ENCODE measurements at places on chromosomes 1 and 21.
A peak's percentile ranks its signal among the peaks of the same experiment; 100 is the strongest.

- DNase-seq = no peak
These were observed 16.7 kb upstream of the ZYG11A start for GRCh38 chr1:52825868-52826267.

GRCh38 chr1:30888391-30888790, 20.2 kb downstream of the SDC3 start:
- no peak for DNase-seq

- no peak for DNase-seq
These were observed 15.3 kb downstream of the VAV3 start for GRCh38 chr1:107949467-107950253.

DNA sequence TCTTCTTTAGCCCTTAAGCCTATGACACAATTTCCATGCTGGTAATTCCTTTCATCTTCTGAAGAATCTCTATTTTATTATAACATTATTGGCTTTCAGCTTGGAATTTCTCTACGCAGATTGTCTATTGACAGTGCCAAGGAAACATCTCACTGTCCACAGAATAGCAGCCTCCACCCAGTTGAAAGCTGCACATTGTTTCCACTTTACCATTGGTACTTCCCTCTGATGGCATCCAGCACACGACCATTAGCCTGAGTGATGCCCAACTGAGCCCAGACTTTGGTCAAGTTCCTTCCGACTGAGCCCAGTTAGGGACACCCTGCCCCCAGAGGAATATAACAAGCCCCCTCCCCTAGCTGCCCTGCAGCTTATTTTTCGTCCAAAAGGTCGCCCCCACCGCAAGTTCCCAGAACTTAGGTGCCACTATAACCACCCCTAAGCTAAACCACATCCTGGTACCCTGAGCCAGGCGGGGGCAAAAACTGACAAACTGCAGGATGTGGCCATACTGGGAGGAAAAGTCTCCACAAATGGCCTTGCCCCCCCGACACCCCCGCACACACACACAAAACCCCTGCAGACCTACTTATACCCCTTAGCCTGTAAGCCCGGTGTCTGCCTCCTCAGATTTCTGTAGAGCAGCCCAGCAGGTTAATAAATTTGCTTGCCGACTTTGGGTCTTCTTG, 13.2 kb downstream of the GBP5 start:
- DNase-seq = peak; percentile 43

DNA sequence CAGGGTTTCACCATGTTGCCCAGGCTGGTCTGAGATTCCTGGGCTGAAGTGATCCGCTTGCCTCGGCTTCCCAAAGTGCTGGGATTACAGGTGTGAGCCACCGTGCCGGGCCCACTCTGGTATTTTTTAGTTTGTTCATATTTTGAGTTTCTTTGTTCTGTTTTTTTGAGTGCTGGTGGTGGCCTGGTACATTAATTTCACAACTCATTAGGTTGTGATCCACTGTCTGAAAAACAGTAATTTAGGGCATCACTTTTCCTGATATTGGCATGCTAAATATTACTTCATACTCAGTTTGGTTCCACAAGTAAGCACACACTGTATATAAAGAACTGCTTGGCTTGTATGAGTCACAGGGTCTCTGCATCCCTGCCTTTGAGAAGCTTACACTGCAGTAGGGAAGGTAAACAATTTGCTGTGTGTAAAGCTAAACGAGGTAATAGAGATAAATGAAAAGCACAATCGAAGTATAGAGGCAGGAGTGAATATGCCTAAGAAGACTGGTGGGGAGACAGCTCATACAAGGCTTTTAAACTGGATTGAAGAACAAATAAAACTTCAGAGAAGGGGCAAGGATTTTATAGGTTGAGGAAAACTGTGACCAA, 7.7 kb downstream of the SNX27 start:
- DNase-seq = no peak

- DNase-seq = no peak
These were observed 52.3 kb downstream of the UBE4B start for GRCh38 chr1:10085076-10085475.

DNA sequence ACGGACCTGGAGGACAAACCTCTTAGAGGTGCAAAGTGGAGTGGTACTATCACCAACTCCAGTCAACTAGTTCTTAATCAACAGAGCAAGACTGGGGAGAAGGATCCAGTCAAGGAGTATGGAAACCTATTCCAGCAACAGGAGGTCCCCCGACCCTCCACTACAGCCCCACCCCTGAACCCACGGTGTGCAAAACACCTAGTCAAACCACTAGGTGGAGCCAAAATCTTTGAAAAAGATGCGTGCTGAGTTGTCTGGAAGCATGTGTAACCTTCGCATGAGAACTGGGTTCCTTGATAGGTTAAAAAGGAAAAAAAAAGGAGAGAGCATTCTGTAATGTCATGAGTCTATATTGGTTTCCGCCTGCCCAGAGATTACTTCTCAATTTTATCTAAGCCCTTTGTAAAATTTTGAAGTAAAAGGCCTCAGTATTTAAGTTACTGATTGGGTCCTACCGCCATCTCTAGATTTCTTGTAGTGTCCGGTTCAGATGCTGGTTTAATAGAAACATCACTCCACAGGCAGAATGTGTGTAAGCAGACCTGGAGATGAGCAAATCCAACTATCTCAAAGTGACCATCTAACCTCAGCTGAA, 81.9 kb upstream of the HAO2 start:
- DNase-seq = peak; percentile 5

DNA sequence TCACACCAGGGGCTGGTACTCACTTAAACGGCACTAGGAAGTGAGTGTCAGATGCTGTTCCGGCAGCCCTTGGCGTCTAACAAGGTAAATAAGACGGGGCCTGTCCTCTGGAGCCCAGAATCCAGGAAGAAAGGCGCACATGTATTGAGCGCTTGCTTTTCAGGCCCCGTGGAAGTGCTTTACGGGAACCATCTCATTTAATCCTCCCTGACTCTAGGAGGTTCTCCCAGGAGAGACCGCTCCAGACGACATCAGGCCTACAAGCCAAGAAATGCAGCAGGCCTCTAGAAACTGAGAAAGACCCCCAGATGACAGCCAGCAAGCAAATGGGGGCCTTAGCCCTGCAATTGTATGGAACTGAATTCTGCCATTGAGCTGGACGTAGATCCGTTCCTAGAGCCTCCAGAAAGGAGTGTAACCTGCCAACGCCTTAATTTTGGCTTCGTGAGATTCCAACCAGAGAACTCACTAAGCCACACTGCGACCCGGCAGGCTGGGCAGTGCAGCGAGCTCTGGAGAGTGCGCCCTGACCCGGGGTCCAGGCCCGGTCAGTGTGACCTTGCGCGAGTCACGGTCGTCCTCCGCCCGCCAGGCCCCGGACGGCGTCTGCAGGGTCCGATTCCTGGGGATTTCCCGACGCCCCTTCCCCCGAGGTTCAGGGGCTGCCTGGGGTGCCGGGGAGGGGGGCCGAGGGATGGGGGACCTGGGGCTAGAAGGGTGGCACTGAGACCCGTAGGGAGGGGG, 532 bp upstream of the MANEAL start:
- no peak for DNase-seq

- DNase-seq = no peak
These were observed 2.7 kb upstream of the YBX1 start for GRCh38 chr1:42679364-42679983.

DNA sequence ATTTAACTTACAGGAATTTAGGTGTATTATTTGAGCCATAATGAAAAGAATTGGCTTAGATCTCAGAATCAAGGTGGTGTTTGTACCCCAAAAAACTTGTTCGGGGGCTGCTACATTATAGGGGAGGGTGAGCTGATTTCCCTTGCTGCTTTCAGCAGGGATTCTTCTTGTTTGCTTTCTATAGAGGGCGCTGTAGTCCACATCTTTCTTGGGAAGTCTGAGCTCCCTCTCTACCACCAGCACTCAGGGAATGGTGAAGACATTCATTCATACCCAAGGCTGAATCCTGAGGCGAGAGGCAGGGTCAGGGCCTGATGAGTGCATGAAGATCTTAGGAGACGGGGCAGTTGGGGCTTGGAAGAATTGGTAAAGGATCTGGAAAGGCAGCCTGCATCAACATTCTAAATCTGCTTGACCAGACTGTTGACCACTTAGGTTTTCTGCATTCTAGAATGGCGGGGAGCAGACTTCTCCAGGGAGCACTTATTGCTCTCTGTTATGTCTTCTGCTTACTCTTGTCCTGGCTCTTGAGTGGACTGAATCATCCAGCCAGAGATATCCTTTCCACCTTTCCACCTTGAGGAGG, 18.9 kb downstream of the SPATA46 start:
- no peak for DNase-seq

DNA sequence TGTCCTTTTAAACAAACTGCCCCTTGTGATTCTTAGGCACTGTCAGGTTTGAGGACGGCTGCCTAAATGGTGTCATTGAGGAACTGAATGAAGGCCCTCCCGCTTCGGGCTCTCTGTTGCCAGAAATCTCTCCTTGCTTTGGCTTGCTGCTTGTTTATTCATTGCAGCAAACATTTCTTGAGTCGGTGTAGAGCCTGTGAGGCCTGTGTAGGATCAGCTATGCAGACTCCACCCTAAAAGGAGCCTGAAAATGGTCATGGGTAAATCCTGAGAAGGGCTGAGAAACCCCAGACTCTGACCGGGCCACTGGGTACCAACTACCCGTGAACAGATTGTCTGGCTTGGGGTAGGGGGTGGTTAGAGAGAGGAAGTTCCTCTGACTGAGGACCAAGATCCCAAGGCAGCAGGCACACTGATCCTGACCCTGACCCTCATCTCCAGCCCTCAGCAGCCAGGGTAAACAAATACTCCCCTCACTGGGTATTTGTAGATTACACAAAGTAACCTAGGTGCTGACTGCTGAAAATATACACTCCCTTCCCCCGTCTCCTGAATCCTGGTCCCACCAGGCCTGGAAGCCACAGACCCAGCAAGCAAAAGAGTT, 3.1 kb downstream of the IL6R start:
- no peak for DNase-seq

DNA sequence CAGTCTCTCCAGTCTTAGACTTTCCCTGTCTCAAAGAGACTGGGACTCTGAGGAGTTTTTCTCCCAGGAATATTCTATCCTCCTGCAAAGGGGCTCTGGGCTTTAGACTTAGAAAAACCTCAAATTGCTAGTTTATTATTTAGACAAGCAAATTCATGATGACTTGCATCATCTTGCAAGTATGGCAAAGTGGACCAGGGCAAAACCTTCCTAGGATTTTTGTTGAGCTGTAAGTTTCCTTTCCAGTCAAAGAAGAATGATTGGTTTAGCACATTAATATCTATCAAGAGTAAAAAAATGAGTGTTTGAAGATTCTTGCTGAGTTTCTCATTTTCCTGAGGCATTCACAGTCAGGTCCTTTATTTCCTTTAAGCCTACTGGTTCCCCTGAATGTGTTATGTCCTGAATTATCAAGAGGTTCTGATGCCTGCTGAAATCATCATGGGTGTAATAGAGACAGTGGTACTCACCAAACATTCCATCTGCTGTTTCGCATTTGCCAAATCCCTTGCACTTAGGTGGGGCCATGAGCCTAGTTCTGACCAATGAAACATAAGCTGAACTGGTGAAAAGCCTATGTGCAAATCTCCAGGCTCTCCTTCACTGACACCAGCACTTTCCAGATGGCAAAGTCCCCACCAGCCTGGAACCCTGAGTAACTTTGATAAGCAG, 25.2 kb upstream of the SPAG17 start:
- no peak for DNase-seq

DNA sequence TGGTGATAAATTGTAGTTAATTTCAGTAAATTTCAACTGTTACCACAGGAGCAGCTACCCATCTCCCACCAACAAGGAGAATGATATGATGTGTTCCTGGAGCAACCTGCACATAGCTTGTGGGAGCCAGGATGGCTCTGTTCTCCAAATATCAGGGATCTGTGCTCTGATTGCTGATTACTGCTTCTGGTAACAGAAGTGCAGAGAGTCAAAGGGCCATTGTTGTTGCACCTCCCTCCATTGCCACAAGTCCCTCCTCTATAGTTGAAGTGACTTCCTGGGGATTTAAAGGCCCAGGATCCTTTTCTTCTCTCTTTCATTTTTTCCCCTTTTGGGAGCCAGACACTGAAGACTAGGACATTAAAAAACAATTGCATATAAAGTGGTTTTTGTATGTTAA, 51.6 kb upstream of the HPDL start:
- DNase-seq = no peak

GRCh38 chr1:61585714-61586113, 139.2 kb downstream of the TM2D1 start:
- DNase-seq = no peak

DNA sequence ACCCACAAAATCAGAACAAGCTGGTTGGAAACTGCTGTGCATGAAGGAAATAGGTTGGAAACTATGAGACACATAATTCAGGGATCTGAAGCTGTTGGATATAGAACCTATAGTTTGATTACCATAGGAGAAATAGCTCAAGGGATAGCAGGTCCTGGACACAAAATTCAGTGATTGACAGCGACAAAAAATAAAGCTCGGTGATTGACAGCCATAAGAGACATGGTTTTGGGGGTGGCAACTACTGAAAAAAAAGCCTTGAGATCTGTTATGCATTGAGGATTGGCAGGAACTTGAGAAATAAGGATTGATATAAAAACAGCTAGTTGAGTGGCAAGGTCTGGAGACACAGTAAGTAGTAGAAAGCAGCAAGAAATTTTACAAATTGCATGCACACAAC, at the start of gene KRTAP25-1:
TSS of gene KRTAP25-1 (minus strand) at position 300 of the 400 bp plus-strand sequence. CDS start at position 276, 24 bp downstream.
- DNase-seq = no peak

GRCh38 chr21:36021251-36021837, 39.0 kb downstream of the SETD4 start:
- no peak for DNase-seq

DNA sequence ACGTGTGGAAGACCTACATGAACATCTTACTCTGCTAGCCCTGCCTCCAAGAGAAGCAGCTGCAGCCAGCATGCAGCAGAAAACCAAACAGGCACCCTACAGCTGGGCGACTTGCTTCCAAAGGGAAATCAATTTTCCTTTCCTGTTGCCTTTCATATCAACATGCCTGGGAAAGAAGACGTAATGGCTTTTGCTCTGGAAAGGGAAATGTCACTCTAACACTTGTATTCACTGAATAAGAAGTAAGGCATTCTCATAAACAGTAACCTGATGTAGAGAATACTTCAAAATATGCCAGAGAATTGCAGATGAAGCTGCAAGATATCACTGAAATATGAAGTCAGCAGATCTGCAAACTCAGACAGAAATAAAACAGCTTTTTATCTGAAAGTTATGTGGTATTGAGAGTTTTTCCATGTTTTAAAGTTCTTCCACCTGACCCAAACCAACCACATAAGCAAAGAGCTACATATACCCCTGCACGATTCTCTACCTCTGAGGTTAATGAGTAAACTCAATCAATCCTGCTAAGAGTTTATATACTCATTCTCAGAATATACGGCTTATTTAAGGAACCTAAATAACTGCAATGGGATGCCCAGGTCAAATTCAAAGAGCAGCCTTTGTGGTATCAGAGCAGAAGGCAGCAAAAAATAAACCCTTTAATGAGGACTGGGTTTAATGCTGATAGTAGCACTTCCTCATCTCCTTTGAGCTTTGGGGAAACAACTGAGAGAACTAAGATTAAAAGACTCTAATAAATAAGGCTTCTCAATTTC, 150.9 kb downstream of the RERE start:
- no peak for DNase-seq

- DNase-seq = no peak
These were observed 436.3 kb downstream of the PRDM2 start for GRCh38 chr1:14136152-14136763.

- DNase-seq = no peak
These were observed 234.0 kb downstream of the NPHP4 start for GRCh38 chr1:5758000-5758858.
